Pancreas (tissue), 10 donors: ENCODE measurements at places on chromosomes 5 and 9. TPM values are rescaled to one million over a fixed set of nuclear protein-coding genes. Genes with fewer than 3 reads are reported as not detected.

DNA sequence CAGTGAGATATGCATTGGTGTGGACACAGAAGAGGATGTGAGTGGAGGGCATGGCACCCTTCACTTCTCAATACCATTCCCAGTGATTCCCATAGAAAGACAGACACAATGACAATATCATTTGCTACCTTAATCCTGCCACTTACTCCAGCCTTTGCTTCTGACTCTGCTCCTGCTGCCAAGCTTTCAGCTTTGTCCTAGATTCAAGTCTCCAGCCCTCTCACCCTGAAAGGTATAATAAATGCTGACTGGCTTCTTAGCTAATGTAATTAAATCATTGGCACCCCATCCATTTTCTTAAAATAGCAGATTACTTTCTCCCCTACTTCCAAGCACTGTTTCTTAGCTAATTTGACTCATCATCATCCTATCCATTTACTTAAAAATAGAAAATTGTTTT is 41.1 kb upstream of the CDC42SE2 start:
- H3K27me3 ChIP-seq, result no peaks in the 10 kb centered on the region
- H3K36me3 ChIP-seq, result no peaks in the 10 kb centered on the region
- no peak overlapping the region for H3K4me3 ChIP-seq

- no peaks in the 10 kb centered on the region for H3K36me3 ChIP-seq
- H3K4me1 ChIP-seq, result peaks cover 9% of the 10 kb centered on the region
- peaks cover 26% of the 10 kb centered on the region for H3K27me3 ChIP-seq
- no peak overlapping the region for H3K27ac ChIP-seq
These were observed 6.7 kb downstream of the PITX1 start for GRCh38 chr5:135027266-135027696.

- H3K4me3 ChIP-seq, result peak overlapping the region; percentile 74
- no peaks in the 10 kb centered on the region for H3K27me3 ChIP-seq
- H3K4me1 ChIP-seq, result no peaks in the 10 kb centered on the region
- H3K27ac ChIP-seq, result peak overlapping the region; percentile 64
- H3K36me3 ChIP-seq, result no peaks in the 10 kb centered on the region
- DNase-seq, result no peak
These were observed 432 bp downstream of the STARD4 start for GRCh38 chr5:111511831-111512374.

DNA sequence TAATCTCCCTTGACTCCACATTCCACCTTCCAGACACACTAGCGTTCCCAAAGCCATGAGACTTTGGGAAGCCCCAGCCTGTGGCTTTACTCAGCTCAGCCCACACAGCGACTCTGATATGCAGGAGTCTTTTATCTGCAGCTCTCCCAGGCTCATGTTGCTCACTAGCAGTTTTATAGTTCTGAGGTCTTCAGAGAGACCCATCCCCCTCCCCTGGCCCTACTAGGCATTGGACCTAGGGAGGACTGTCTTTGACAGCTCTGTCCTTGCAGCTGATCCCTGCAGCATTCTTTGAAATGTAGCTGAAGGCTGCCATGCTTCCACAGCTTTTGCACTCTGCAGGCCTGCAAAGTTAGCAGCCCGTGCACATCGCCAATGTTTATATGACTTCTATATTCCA is 19.9 kb upstream of the CYLC2 start:
- H3K36me3 ChIP-seq, result no peaks in the 10 kb centered on the region
- no peaks in the 10 kb centered on the region for H3K27me3 ChIP-seq
- H3K4me1 ChIP-seq, result no peaks in the 10 kb centered on the region

FBP2 gene
- 0.49 TPM for polyA plus RNA-seq

FGD3 gene
- 27.7 TPM for polyA plus RNA-seq

AJM1 gene
- 9.0 TPM for polyA plus RNA-seq

DNA sequence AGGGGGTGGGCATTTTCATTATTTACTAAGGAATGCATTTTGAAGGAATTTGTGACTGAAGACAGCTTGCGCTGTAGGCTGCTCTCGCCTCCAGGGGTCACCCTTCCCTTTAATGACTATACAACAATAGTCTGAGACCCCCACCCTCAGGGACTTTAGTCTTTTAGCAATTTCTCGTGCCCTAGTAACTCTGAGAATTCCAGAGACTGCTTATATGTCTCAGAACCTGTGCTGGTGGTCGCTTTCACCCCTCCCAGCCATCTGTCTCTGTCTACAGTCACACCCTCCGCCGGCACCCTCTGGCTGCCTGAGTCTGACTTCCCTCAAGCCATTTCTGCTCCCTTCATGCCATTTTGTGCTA is 671.4 kb downstream of the NR2F1-AS1 start:
- DNase-seq, result no peak
- no peaks in the 10 kb centered on the region for H3K36me3 ChIP-seq
- no peak overlapping the region for H3K4me3 ChIP-seq
- no peaks in the 10 kb centered on the region for H3K27me3 ChIP-seq
- no peaks in the 10 kb centered on the region for H3K4me1 ChIP-seq
- no peak overlapping the region for H3K27ac ChIP-seq

TAF11L5 gene
- polyA plus RNA-seq, result not detected

GRCh38 chr9:77125665-77126064 is 51.7 kb upstream of the VPS13A start:
- no peaks in the 10 kb centered on the region for H3K36me3 ChIP-seq
- DNase-seq, result no peak
- no peak overlapping the region for H3K27ac ChIP-seq
- H3K4me3 ChIP-seq, result no peak overlapping the region

DNA sequence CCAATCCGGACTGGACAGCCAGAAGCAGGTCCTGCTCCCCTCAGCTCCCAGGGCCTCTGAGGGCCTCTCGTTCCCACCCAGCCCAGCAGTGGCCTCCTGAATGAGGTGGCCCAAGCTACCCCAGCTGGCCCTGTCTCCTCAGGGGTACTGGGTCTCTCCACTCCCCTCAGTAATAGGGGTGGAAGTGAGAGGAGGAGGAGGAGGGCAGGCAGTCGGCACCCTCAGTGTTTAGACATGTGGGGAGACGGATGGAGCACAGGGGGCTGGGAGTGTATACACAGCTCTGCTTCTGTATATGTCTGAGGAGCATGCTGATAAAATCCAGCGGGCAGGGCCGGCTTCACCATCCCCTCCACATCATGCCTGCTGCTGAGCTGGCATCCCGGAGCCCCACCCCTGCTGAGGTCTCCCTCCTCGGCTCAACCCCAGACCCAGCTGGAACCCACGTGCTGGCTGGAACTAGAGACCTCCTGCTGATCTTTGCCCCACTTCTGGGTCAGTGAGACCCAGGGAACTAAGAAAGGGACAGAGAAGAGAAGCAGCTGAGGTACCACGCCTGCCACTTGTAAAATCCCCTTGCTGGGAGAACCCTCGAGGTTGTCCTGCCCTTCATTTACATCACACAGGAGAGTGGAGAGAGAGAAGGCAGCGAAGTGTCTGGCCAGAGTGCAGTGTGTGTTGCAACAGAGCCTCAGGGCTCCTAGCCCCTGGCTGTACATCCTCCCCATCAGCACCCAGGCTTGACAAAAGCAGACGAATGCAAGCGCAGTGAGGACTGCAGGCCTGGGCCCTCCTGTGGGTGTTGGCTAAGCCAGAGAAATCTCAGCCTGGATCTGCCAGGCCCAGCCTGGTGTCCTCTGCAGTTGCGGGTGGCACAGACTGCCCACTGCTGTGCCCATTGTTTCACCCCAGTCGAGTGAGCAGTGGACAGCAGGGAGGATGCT is 77.5 kb downstream of the PSD2 start:
- DNase-seq, result no peak
- H3K4me3 ChIP-seq, result no peak overlapping the region
- H3K36me3 ChIP-seq, result no peaks in the 10 kb centered on the region
- H3K27ac ChIP-seq, result no peak overlapping the region
- H3K4me1 ChIP-seq, result no peaks in the 10 kb centered on the region

C9orf50 gene
- polyA plus RNA-seq, result not detected

DNA sequence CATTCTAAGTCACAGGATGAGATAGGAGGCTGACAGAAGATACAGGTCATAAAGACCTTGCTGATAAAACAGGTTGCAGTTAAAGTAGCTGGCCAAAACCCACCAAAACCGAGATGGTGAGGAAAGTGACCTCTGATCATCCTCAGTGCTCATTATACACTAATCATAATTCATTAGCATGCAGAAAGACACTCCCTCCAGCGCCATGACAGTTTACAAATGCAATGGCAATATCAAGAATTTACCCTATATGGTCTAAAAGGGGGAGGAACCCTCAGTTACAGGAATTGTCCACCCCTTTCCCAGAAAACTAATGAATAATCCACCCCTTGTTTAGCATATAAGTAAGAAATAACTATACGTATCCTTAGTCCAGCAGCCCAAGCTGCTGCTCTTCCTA is 63.2 kb upstream of the IQGAP2 start:
- H3K4me3 ChIP-seq, result no peak overlapping the region
- no peaks in the 10 kb centered on the region for H3K36me3 ChIP-seq
- DNase-seq, result no peak
- peaks cover 8% of the 10 kb centered on the region for H3K4me1 ChIP-seq
- no peaks in the 10 kb centered on the region for H3K27me3 ChIP-seq

DNA sequence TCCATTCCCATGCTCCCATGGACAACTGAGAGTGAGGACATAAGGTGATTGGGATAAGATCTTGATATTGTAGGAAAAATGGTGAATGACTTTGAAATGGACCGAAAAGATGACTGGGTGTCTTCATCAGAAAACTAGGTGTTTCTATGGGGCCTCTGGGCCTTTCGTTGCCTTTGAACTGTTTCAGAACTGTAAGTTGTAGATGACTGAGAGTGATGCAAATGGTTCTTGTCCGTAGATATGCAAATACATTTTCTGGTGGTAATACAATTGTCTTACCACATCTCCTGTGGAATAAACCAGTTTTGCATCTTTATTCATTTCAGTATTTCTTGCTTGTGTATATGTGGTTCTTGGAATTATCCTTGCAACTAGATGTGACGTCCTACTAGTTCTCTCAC is 16.0 kb upstream of the TEX48 start:
- H3K36me3 ChIP-seq, result no peaks in the 10 kb centered on the region
- no peaks in the 10 kb centered on the region for H3K4me1 ChIP-seq
- DNase-seq, result no peak
- H3K27ac ChIP-seq, result no peak overlapping the region

TLE1 gene
- 27.5 TPM for polyA plus RNA-seq

PCA3 gene
- not detected for polyA plus RNA-seq

DNA sequence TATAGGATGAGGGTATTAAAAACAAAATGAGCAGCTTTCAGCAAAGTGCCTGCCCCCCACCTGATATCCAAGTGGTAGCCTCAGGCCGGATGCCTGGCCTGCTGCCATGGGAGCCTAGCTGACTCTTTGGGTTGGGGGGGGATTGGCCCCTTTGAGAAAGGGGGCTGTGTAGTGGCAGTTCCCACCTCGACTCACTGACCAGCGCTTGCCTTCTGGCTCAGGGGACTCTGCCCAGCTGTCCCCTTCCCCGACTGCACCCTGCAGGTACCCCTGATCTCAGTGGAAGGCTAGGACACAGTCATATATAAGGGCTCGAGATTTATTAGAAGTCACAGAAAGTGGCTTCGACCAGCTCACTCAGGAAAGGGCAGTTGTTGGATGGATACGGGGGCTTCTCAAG is 1.5 kb upstream of the NEUROG1 start:
- H3K4me3 ChIP-seq, result no peak overlapping the region
- no peaks in the 10 kb centered on the region for H3K4me1 ChIP-seq
- peaks cover 36% of the 10 kb centered on the region for H3K27me3 ChIP-seq
- H3K27ac ChIP-seq, result no peak overlapping the region

FBP1 gene
- polyA plus RNA-seq, result 39.2 TPM

DNA sequence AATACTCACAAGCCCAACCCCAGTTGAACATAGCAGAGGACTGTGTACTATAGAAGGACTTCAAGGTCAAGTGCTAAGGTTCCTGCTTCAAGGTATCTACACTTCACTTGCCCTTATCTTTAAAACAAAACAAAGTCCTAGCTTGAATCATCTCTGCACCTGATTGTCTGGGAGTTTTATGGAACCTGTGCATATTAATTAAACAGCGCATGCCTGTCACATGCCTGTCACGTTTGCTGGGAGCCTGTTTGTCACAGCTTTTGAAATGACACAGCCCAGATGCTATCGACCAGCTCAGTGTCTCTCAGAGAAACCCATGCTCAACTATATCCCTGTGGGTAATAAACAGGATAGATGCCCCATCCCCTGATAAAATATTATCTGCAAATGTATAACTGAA is 476.0 kb downstream of the ZSWIM6 start:
- H3K36me3 ChIP-seq, result no peaks in the 10 kb centered on the region
- H3K4me1 ChIP-seq, result no peaks in the 10 kb centered on the region

TSSK1B gene
- not detected for polyA plus RNA-seq

DNA sequence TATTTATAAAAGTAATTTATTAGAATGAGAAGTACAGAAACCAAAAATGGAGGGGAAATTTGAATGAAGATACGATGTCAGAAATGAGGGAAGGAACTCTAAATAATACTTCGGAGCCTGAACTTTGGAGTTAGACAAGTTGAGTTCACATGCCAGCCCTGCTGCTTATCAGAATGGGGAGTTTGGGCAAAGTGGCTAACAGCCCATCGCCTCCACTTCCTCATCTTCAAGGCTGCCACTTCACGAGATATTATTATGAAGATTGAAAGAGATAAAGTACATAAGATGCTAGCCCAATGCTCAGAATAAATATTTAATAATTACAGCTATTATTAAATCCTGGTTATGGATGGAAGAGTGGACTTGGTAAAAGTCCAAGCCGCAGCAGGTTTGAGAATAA is 56.2 kb upstream of the ABCA1 start:
- DNase-seq, result no peak
- no peak overlapping the region for H3K27ac ChIP-seq
- no peak overlapping the region for H3K4me3 ChIP-seq

DNA sequence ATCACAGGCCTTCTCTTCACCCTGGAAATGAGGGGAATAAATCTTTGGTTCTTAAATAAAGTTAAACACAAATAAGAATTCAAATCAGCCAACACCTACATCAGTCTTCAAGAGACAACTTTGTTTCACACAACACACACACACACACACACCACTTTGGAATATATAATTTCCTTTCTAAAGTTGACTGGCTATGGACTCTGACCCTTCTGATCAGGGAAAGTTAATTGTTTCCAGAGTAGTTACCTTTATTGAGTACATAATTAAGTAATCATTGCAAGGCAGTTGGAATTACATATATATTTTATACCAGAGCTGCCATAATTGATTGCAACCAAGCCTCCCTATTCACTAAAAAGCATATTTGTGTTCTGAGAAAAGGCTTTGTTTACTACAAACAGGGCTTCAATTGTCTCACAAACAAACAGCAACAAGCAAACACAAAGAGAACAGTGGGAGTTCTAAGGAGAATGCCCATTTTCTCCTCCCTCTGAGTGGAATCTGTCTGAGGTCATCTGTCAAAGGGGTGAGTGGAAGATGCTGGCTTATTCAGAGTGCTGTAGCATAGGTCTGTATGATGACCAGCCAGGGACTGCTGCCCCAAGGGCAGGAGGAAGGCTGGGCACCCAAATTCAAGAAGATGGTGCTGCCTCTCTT is 136.6 kb downstream of the SEMA6A start:
- no peak for DNase-seq
- H3K27me3 ChIP-seq, result no peaks in the 10 kb centered on the region
- H3K4me3 ChIP-seq, result no peak overlapping the region
- no peaks in the 10 kb centered on the region for H3K4me1 ChIP-seq
- H3K27ac ChIP-seq, result no peak overlapping the region
- H3K36me3 ChIP-seq, result no peaks in the 10 kb centered on the region

FOXD4 gene
- polyA plus RNA-seq, result 0.68 TPM
